ENCODE measurements at places on chromosomes 7 and 10. TPM values are rescaled to one million over a fixed set of nuclear protein-coding genes. Genes with fewer than 3 reads are reported as not detected.

TAS2R3 gene
- total RNA-seq: 0.61 TPM

WIPF3 gene
- 1.4 TPM for total RNA-seq

- DNase-seq: no peak
Observed at GRCh38 chr10:88792661-88793060, 9.9 kb upstream of the LIPM start.

DNA sequence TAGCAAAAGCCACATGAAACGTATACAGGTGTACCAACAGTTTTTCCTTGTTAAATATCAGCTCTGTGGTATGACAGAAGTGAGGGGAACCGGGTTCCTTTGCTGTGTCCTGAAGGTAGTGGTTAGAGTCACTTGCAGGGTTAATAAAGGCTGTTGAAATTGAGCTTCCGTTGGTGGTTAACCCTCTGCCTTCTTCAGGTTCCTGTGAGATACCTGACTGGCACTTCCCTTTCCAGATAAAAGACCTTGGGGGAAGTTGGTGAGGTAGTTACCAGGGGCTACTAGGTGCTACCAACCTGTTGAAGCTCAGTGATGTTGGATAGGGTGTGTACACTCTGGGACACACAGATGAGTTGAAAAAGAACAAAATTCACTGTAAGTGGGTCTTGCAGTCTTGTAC lies 384.1 kb downstream of the GATA3 start:
- no peak for DNase-seq

DNA sequence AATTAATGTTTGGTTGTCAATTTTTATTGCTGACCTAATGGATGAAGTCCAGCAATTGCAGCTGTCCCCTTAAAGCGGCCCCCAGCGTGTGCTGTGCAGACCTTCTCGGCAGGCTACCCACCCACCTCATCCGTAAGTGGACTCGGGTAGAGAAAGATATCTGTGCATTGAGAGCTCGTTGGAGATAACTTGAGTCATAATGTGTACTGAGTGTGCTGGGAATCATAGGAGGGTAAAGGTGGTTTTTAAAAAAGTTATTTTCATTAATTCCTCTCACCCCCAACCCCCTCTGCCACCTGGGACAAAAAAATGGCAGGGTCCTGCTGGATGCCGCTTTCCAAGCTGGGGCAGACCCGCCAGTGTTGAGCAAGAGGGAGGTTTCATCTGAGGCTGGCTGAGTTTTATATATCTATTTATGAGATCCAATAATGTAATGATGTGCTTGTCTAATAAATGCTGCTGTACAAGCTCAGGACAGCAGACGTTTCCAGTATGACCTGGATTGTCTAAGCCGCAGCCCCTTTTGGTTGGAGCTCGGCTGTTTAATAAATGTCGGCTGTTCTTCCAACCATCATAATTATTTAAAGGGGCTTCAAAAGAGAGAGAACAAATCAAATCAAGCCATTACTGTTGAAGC lies 119.1 kb downstream of the NKX6-2 start:
- no peak for DNase-seq

DNA sequence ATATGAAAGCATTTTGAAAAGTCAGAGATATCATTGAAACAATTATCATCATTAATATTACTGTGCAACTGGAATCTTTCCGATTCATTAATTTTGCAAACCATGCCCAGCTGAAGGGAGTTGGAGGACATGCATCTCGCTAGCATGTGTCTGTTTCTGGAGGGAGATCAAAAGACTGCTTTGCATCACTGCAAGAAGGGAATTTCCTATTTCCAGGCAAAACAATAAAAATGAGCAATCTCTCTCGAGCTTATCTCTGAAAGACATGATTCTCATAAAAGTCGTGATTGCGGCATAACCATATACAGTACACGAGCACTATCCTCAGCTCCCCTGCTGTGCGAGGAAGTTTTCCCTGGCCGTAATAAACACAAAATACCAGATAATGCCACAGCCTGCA lies 607.6 kb upstream of the DPP6 start:
- DNase-seq: no peak

- no peak for DNase-seq
Observed at GRCh38 chr10:79238606-79239005, 108.7 kb upstream of the PPIF start.

Data from mesenteric fat pad (tissue), 1 donor.